ENCODE measurements at places on chromosomes 6 and 20.

DNA sequence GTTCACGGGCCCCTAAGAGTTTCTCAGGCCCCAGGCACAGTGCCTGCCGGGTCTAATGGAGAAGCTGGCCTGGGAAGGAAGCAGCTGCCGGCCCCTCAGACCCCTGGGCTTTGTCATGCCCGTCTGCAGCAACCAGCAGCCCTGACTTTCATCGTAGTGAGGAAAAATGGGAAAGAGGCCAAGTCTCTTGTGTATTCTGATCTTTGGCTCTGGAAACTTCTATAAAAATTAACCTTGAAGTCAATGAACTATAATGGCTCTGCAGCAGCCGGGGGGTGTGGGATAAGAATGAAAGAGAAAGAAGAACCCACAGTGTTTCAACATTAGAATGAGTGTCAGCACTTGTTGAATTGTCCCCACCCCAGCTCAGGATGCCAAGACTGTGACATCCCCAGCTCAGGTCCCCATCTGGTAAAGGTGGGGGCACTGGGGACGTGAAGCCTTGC is 12.9 kb downstream of the TGM2 start:
- DNase-seq = peak; percentile 92

DNA sequence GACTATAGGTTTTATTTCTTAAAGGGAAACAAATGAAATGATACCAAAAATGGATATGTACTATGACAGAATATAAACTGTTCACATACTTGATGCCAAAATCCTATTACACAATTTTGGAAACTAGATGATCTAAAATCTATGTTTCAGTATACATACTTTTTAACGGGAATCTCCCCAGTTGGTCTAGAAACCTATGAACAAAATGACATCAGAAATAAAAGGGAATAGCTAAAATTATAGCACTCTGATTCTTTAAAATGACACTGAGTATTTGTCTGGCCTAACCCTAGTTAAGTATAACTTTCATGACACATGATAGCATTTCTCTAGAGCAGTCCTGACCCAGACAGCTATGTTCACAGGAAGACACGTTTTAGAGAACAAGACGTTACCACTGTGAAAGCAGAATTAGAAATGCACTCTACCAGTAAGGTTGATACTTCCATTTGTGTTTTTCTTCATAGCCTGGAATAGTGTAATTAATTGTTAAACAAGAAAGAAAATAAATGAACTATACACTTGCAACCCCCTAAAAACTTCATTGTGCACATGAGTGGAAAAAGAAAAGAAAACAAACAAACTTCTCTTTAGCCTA is 3.3 kb downstream of the OSER1 start:
- no peak for DNase-seq

DNA sequence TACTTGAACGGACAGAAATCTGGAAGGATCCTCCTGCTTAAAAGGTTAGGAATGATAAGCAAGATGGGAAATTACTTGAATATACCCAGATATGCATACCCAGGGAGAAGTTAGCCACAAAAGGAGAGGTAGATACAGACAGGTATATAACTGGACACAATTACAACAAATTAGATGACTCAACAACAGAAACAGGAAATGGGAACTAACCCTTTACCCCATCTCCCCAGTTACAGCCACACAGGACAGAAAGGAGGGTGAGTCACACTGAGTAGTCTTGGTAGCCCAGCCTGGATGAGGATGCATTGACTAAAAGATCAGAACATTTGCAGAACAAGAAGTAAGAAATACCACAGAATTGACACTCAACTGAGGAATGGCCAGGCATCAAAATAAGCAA is 61.2 kb downstream of the C6orf52 start:
- no peak for DNase-seq

DNA sequence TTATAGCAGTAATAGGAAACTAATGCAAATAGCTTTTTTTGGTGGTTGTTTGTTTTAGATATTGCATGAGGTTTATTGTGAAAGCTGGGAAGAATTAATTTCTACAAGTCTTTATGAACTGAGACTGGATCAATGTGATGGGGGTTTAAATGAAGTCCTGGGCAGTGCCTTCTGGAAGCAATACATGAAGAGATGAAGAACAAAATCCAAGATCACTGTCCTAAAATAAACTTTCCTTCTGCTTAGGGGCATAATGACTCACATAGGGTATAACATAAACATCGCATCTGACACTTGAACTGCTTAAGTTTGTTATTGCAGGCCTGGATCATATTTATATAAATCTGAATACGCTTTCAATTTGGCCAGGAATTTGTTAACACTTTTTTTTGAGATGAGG is 20.9 kb upstream of the SHLD1 start:
- no peak for DNase-seq

DNA sequence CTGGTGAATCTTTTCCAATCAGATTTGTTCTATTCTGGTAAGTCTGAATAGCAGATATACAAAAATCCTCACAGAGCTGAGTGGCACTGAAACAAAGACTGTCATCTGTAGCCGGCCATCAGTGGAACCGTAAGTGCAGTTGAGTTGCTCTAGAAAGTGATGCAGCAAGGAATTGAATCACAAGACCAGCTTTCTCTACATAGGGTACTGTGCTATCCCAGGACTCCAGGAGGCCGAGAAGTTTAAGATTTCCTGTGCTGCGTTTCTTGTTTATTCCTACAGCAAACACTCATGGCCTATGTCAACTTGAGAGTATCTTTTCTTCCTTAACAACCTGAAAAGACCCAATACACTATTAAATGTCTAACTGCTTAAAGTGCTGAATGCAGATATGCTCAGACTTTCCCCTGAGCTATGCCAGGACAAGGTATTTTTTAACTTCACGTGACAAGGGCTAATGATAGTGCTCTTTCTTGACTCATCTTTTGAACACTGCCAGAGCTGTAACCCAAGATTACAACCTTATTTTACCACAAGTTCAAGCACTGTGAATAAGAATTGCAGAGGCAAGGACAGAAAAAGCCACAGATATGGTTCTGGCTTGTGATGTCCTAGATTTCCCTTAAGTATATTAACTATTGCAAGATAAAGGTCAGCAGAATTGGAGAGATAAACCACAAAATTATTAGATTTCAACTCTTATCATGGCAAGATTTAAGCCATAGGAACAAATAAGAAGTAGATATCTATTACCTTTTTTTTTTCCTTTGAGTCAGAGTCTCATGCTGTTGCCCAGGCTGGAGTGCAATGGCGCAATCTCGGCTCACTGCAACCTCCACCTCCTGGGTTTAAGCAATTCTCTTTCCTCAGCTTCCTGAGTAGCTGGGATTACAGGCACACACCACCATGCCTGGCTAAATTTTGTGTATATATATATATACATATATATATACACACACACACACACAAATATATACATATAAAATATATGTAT is 71.6 kb downstream of the GJA1 start:
- DNase-seq = no peak

GRCh38 chr20:45878076-45878761 is 2.8 kb upstream of the ZSWIM1 start:
- DNase-seq = no peak

DNA sequence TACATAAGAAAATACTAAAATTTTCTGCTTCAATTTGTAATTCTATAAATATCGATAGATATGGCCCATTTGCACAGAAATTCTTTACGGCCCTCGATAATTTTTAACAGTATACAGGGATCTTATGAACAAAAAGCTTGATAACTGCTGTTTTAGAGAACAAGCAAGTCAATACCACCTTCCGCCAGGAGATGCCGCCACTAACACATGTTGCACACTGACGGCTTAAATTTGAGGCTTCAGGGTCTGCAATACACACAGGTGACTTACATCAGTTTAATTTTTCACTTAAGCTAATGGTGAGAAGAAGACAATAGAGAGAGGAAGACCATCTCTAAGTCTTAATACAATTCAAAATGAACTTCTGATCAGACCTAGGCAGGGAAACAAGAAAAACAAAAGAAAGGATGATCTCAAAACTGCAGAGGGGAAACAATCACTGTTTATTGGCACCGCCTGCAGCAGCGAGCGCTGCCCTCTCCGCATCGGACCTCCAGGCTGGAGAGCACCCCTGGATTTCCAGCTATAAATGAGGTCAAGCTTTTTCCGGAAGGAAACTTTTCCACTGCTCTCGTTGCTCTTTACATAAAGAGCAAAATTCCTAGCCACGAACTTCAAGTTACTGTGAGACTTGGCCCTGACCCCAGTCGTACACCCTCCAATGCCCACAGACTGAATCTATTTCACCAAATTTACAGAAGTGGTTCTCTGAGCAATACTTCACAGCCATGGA is 53.9 kb downstream of the OTOR start:
- peak; percentile 77 for DNase-seq

DNA sequence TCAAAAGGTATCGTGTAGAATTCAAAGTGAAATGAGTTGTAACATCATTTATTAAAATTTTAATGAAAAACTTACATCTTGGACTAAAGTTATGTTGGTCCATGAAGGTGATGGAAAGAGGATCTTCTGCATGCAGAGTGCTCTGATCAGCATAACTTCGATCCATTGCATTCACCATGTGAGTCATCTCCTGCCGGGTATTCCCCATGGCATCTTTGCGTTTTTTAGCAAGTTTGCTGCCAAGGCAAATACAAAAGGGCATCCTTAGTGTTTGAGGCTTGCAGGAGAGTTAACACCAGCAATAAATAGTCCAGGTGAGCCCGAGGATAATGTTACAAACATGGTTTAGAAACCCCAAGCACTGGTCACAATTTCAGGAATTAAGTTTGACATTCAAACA is 104.2 kb upstream of the THEMIS start:
- DNase-seq = no peak

GRCh38 chr20:6685181-6685582 is 82.3 kb upstream of the BMP2 start:
- no peak for DNase-seq

GRCh38 chr6:39422238-39422637 is 99.7 kb upstream of the KCNK16 start:
- DNase-seq = no peak

- DNase-seq = no peak
These were observed 63.6 kb downstream of the BLOC1S5 start for GRCh38 chr6:8000636-8001035.

DNA sequence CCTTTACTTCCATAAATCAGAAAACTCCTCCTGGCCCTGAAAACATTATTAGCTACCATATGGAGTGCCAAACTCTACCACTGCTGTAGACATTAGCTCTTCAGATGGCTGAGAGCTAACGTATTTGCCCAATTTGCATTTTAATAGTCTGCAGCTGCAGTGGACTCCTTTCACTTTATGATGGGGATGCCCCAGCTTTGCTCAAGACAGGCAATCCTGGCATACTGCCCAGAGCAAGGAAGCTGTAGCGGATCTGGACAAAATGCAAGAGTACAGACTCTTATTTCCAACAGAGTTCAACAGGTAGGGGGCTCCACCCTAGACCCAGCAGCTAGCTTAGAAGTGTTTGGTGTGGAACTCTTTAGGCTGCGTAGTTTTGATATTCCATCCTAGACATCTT is 246.7 kb downstream of the FOXC1 start:
- peak; percentile 75 for DNase-seq

DNA sequence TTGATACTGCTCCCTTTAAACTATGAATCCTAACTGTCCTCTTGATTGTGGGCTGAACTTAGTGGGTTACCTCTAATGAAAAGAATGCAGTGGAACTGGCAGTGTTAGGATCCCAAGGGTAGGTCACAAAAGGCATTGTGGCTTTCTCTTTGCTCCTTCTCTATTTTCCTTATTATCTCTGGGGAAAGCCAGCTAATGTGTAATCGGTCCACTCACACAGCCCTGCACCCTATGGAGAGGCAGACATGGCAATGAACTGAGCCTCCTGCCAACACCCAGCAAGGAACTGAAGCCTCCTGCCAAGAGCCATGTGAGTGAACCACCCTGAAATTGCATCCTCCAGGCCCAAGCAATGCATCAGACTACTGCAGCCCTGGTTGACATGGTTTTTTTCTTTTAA is 24.6 kb upstream of the ZNF133 start:
- DNase-seq = no peak

DNA sequence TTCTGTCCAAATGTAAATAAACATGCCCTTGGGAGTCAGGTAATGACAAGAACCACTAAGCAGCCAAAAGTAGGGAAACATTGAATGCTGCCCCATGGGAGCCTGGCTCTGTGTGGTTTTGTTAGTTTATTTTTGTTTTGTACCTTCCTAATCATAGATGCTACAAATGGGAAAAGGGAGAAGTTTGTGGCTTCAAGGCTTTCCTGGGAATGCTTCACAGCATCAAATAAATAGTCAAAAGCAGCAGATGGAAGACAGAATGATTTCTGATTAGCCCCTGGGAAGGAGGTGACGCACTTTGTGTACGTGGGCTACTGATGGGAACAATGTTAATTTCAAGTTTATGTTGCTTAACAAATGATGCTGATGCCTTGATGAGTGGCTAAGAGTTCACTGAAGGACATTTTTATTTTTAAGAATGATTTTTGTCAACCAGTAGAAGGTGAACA is 532.7 kb downstream of the BCKDHB start:
- DNase-seq = peak; percentile 12

DNA sequence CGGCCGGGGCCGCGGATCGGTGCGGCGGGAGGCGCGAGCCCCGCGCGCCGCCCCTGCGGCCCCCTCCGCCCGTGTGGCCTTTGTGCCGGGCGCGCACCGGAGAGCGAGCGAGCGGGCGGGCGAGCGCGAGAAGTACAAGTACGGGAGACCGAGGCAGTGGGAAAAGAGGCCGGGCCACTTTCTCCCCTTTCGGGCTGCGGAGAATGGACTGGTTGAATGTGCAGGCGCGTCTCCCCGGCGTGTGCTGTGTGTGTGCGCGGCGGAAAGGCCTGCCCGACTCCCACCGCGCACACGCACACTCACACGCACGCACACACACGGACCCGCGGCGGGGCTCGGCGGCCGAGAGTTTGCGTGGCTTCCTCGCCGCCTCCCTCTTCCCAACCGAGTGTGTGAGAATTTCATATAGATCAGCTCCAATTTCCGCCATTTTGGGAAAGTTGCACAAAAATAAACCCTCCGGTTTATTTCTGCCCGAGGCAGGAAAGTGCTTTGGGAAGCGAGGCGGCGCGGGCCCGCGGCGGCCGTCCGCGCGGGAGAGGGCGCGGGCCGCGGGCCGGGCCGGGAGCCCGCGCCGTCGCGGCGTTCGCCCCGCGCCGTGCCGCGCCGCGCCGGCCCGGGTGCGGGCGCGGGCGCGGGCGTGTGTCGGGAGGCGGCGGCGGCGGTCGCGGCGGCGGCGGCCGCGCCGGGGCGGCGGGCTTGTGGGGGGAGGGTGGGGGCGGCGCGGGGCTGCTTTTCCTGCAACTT is 1.1 kb downstream of the L3MBTL3 start:
- DNase-seq = peak; percentile 52

DNA sequence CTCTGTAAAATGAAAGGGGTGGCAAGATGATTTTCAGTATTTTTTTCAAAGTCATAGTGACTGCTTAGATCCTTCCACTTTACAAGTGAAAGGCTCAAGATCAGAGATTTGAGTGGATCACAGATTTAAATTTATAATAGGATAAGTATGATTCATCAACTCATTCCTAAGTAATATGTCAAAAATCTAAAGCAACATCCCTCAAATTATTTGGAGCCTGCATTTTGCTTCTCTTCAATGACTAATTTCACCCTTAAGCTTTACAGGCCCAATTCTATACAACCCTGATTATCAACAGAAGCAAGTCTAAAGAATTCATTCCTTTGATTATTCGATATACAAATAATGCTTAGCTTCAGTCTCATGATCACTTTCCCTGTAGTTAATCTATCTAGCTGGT is 93.9 kb upstream of the HEY2 start:
- no peak for DNase-seq

- no peak for DNase-seq
These were observed 9.6 kb downstream of the PEX7 start for GRCh38 chr6:136831873-136832562.

GRCh38 chr6:55388211-55388610 is 60.9 kb downstream of the GFRAL start:
- no peak for DNase-seq

All from BE2C (cell line).